Common myeloid progenitor, CD34-positive (primary cell): ENCODE measurements at places on chromosomes 1 and 21.
A peak's percentile ranks its signal among the peaks of the same experiment; 100 is the strongest.

DNA sequence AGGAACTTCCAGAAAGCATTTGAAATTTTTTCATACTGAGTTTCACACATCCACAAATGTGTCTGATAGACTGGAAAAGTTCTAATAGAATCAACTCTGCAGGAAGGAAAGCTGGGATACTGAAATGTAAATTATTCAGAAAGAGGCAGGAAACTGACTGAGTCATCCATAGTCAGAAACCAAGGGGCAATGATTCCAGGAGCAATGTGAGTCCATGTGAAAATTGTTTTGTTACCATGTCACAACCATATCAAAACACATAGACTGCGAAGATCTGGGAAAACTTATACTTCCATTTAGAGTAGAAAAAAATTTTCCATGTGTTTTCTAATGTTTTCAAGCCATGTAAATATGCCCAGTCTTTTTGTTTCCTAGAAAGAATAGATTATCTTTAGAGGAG lies 142.3 kb upstream of the TMPRSS15 start:
- DNase-seq = no peak

GRCh38 chr1:7207875-7208646 lies 422.8 kb downstream of the CAMTA1 start:
- DNase-seq = peak; percentile 89

GRCh38 chr1:181089017-181089675 lies 646 bp downstream of the IER5 start:
- DNase-seq = no peak

- DNase-seq = no peak
Measured at GRCh38 chr1:230739564-230740290, 7.5 kb upstream of the CAPN9 start.

DNA sequence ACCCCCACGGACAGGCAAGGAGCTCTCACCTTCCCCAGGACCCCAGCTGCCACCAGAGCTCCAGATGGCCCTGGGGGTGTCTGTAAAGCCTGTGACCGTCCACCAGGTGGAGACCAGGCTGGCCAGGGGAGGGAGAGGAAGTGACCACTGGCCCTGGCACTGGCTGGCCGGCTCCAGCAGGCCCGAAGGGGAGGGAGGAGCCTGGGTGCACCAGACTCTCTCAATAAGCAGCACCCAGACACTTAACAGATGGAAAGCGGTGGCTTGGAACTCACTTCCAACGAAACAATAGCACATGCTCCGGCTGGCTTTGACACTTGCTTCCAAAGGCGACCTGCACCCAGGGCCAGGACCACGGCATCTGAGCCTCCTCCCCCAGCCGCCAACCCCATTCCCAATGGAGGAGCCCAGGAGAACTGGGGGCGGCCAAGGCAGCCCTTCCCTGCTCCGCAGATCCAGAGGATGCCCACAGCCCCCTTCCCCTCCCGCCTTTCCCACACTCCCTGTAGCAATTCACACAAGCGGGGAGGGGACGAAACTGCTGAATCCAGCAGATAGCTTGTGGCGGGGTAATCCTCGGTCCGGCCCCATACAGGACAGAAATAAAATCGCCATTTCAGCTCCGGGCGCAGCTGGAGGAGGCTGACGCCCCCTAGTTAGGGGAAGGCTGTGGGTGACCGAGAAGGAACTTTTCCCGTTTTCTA lies 742 bp upstream of the PDE9A start:
- no peak for DNase-seq

- DNase-seq = no peak
Measured at GRCh38 chr1:204077979-204078696, 5.2 kb downstream of the SOX13 start.

GRCh38 chr1:44950434-44950833 lies 36.0 kb downstream of the EIF2B3 start:
- DNase-seq = no peak

- DNase-seq = no peak
Measured at GRCh38 chr1:53486395-53487026, 27.3 kb downstream of the DMRTB1 start.
